CD14-positive monocyte (primary cell): ENCODE measurements at places on chromosomes 12 and 14. TPM values are rescaled to one million over a fixed set of nuclear protein-coding genes. Genes with fewer than 3 reads are reported as not detected.

GRCh38 chr12:65534238-65534841 lies 255.9 kb downstream of the MSRB3 start:
- no peaks in the 10 kb centered on the region for H3K36me3 ChIP-seq
- H3K4me3 ChIP-seq, result no peak overlapping the region
- DNase-seq, result no peak
- H3K27me3 ChIP-seq, result no peaks in the 10 kb centered on the region
- H3K27ac ChIP-seq, result no peak overlapping the region
- H3K4me1 ChIP-seq, result no peaks in the 10 kb centered on the region

Gene SLC11A2
- 11.7 TPM for polyA plus RNA-seq

- no peak overlapping the region for H3K27ac ChIP-seq
- no peaks in the 10 kb centered on the region for H3K36me3 ChIP-seq
- H3K4me3 ChIP-seq, result no peak overlapping the region
- no peak for DNase-seq
- no peaks in the 10 kb centered on the region for H3K27me3 ChIP-seq
- H3K4me1 ChIP-seq, result no peaks in the 10 kb centered on the region
Measured at GRCh38 chr14:104326848-104327247, 188.5 kb downstream of the KIF26A start.

DNA sequence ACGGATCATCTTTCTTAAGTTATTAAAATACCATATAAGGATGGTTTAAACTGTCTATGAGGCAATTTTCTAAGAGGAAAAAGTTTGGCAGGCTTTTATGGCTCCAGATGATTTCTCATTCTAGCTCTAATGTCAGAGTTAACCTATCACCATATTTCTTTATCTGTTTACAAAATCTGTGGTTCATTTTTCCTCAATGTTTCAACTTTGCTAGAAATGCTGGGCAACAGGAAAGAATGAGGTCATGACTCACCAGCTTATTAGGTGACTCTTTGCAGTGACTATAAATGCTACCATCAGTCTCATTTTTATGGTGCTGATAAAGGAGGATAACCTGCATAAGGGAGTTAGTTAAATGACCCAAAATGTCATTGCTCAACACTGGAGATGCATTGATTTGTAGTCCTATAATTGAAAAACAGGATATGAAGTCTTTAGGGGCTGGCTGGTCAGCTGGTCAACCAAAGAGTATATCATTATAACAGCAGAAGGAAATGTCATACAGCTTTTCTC lies 45.3 kb upstream of the RAP1B start:
- no peak overlapping the region for H3K27ac ChIP-seq
- H3K4me1 ChIP-seq, result peaks cover 3% of the 10 kb centered on the region
- DNase-seq, result no peak
- no peaks in the 10 kb centered on the region for H3K27me3 ChIP-seq
- no peak overlapping the region for H3K4me3 ChIP-seq

Gene SERPINA5
- polyA plus RNA-seq, result not detected

DNA sequence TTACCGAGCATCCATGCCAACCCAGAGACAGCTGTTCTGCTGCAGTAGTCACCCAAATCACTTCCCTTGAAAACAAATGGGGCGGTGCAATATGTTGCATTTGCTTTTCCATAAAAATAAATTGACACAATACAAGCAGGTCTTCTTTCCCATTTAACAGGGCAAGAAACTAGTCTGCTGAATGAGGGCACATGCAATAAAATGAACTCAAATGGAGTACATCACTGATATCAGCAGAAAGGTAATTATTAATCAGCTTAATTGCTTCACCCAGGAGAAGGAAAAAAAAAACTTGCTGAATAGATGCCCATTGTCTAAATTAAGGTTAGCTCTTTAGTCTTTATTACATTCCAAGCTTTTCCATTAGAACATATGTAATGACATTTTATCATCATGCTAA lies 175.1 kb upstream of the GZMB start:
- no peaks in the 10 kb centered on the region for H3K27me3 ChIP-seq
- H3K4me3 ChIP-seq, result no peak overlapping the region
- H3K36me3 ChIP-seq, result no peaks in the 10 kb centered on the region

GRCh38 chr12:90257927-90258624 lies 549.4 kb upstream of the ATP2B1 start:
- no peaks in the 10 kb centered on the region for H3K36me3 ChIP-seq

DNA sequence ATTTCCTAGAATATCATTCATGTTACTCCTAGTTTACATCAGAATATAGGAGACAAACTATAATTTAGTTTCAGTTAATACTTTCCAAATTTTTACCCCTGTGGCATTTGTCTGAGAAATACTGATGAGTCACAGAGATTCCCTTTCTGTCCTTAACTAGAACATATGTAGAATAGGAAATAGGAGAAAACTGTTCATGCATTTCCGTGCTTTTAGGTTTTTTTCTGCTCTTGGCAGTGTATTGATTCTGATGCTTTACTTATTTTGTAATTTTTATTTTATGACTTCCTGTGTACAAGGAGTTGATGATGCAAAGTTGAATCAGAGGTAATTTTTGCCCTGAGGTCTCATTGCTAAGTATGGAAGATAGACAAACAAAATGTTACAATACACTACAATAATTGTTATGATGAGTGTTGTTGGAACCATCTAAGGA lies 23.0 kb downstream of the MNAT1 start:
- no peaks in the 10 kb centered on the region for H3K36me3 ChIP-seq
- H3K4me1 ChIP-seq, result peaks cover 44% of the 10 kb centered on the region
- H3K4me3 ChIP-seq, result no peak overlapping the region
- no peaks in the 10 kb centered on the region for H3K27me3 ChIP-seq
- no peak overlapping the region for H3K27ac ChIP-seq
- DNase-seq, result no peak

Gene TMTC1
- 1.2 and 2.1 TPM in 2 replicates for polyA plus RNA-seq

Gene CAND1
- polyA plus RNA-seq, result 20.9 TPM

Gene RAP1B
- polyA plus RNA-seq, result 543 TPM

Gene RARG
- 10.1 and 14.6 TPM in 2 replicates for polyA plus RNA-seq

- no peaks in the 10 kb centered on the region for H3K36me3 ChIP-seq
- H3K27ac ChIP-seq, result no peak overlapping the region
- H3K4me1 ChIP-seq, result peaks cover 7% of the 10 kb centered on the region
- peak; percentile 29 for DNase-seq
Measured at GRCh38 chr12:6701078-6701768, 608 bp upstream of the PIANP start.

Gene REM2
- polyA plus RNA-seq, result not detected

Gene TMEM52B
- 1.7 and 2.4 TPM in 2 replicates for polyA plus RNA-seq

- no peak overlapping the region for H3K27ac ChIP-seq
- peak; percentile 21 for DNase-seq
- no peaks in the 10 kb centered on the region for H3K4me1 ChIP-seq
- no peaks in the 10 kb centered on the region for H3K36me3 ChIP-seq
Measured at GRCh38 chr14:61296719-61297502, 15.8 kb upstream of the TMEM30B start.

DNA sequence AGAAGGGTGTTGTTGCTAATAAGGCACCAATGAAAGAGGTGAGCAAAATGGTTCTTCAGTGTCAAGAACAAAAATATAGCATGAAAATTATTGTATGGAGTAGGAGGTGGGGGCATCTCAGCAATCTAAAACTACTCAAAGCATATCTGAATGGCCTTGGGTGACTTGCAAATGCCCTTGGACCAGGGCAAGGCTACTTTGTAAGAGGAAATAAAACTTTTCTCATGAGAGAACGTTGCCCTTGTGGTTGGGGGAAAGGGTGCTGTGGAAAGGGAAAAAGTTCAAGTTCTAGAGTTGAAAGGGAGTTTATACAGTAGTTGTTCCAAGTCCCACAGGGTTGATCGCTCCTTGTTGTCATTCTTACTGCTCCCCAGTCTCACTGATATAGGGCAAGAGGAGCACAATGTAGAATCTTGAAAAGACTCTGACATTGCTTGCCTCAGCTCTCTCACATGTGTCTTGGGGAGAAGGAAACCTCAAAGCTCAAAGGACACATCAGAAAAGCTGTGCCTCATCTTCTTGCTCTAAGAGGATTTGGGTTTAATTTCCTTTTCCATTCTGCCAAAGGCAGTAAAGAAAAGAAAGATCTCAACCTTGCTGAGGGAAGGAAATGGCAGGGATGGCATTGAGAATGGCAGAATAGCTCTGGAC lies 270.5 kb downstream of the DUSP6 start:
- DNase-seq, result no peak
- no peak overlapping the region for H3K27ac ChIP-seq
- peaks cover 8% of the 10 kb centered on the region for H3K4me1 ChIP-seq
- no peak overlapping the region for H3K4me3 ChIP-seq

DNA sequence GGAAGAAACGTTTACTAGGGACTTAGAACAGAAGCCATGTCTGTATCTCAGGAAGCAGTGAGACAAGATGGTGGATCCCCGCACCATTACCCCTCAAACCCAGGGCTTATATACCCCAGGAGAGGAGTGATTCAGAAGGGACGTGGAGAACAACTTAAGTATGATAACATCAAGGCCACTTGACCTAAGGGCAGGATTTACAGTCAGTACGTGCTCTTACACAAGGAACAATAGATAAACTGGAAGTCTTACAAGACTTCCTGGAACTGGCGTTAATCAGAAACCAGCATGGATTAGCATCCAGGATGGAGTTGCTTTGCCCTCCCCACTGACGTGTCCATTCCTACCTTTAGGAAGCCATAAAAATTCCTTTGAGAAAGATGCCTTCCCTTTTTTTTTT lies 8.6 kb upstream of the ETFBKMT start:
- H3K4me1 ChIP-seq, result peaks cover 25% of the 10 kb centered on the region
- no peaks in the 10 kb centered on the region for H3K27me3 ChIP-seq
- no peak overlapping the region for H3K4me3 ChIP-seq

- DNase-seq, result no peak
- peak overlapping the region; percentile 92 for H3K27ac ChIP-seq
- peak overlapping the region; percentile 97 for H3K4me3 ChIP-seq
- H3K4me1 ChIP-seq, result peaks cover 62% of the 10 kb centered on the region
Measured at GRCh38 chr12:8033153-8034044, 883 bp downstream of the FOXJ2 start.

DNA sequence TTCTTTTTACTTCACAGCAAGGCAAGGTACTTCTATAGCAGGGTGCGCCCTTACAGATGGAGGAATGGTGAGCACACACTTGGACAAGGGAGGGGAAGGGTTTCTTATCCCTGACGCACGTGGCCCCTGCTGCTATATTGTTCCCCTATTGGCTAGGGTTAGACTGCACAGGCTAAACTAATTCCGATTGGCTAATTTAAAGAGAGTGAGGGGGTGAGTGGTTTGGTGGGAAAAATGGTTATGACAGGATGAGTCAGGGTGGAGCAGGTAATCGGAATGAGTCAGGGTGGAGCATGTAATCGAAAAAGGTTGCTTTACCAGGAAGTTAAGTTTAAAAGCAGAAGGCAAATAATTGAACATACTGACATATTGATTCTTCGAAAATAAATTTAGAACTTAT lies 23.7 kb upstream of the RAB21 start:
- DNase-seq, result no peak
- H3K4me1 ChIP-seq, result no peaks in the 10 kb centered on the region
- no peaks in the 10 kb centered on the region for H3K27me3 ChIP-seq
- H3K4me3 ChIP-seq, result no peak overlapping the region
- no peaks in the 10 kb centered on the region for H3K36me3 ChIP-seq

DNA sequence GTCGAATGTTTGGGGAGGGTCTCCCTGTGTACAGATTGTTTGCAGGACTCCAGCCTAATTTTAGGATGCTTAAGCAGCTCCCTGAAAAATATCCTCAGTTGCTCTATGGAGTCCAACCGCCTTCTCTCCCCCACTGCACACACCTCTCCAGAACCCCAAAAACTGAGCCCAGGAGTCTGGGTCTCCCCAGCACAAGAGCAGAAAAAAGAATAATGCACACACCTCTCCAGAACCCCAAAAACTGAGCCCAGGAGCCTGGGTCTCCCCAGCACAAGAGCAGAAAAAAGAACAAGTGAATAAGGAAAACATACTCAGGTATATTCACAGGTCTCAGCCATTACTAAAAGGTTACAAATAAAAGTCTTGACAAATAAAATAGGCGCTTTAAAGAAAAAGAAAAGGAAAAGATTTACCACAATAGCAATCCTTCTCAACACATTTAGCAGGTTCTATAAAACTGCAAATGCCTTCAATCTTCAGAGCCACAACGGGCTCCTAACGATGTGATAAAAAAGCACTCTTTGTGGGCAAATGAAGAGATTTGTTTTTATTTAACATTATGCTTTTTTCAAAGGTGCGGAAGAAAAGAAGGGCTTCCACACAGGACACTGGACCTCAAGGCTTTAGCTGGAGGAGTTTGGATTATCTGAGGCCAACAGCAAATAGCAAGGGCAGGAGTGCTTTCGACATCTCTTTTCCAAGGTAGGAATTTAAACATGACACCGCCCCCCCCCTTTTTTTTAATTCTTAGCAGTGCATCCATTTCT lies 8.2 kb downstream of the BCL11B start:
- H3K27ac ChIP-seq, result no peak overlapping the region
- DNase-seq, result no peak
- H3K4me1 ChIP-seq, result no peaks in the 10 kb centered on the region
- no peaks in the 10 kb centered on the region for H3K36me3 ChIP-seq
- H3K4me3 ChIP-seq, result no peak overlapping the region

Gene CPM
- polyA plus RNA-seq, result 26.2 TPM

GRCh38 chr12:42588524-42589464 lies 752 bp downstream of the PRICKLE1 start:
- no peaks in the 10 kb centered on the region for H3K36me3 ChIP-seq
- peak overlapping the region; percentile 84 for H3K4me3 ChIP-seq
- H3K27me3 ChIP-seq, result peaks cover 38% of the 10 kb centered on the region
- no peak overlapping the region for H3K27ac ChIP-seq
- peaks cover 25% of the 10 kb centered on the region for H3K4me1 ChIP-seq
- DNase-seq, result peak; percentile 2

DNA sequence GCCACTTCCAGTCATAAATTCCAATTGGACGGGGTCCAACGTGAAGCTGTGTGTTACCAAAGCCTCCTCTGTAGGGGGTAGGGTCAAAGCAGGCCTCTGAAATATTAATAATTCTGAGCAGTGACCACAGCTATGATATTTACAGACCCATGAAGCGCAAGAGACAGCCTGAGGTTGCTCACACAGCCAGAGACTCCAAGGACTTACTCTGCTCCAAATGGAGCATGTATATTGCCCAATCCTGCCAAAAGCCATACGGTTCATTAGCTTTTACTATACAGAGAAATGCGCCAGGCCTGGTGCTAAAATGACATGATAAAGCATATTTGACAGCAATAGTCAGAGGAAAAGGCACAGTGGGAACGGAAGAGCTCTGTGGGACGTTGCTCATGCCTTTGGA lies 151.3 kb downstream of the PAH start:
- H3K27ac ChIP-seq, result no peak overlapping the region
- no peak for DNase-seq
- peaks cover 2% of the 10 kb centered on the region for H3K27me3 ChIP-seq
- no peak overlapping the region for H3K4me3 ChIP-seq

Gene ACSM4
- not detected for polyA plus RNA-seq

- no peaks in the 10 kb centered on the region for H3K36me3 ChIP-seq
- H3K27ac ChIP-seq, result no peak overlapping the region
- no peak for DNase-seq
- H3K4me1 ChIP-seq, result no peaks in the 10 kb centered on the region
Measured at GRCh38 chr14:69328317-69328716, 68.4 kb downstream of the GALNT16 start.

- DNase-seq, result no peak
- H3K4me1 ChIP-seq, result peaks cover 51% of the 10 kb centered on the region
Measured at GRCh38 chr12:57143454-57143853, 4.0 kb downstream of the LRP1-AS start.

GRCh38 chr12:126772171-126772864 lies 1494.7 kb upstream of the TMEM132C start:
- H3K27me3 ChIP-seq, result no peaks in the 10 kb centered on the region
- no peaks in the 10 kb centered on the region for H3K4me1 ChIP-seq
- H3K36me3 ChIP-seq, result no peaks in the 10 kb centered on the region
- H3K4me3 ChIP-seq, result no peak overlapping the region
- peak; percentile 26 for DNase-seq
- H3K27ac ChIP-seq, result no peak overlapping the region

- no peak overlapping the region for H3K27ac ChIP-seq
- no peak overlapping the region for H3K4me3 ChIP-seq
- H3K36me3 ChIP-seq, result no peaks in the 10 kb centered on the region
- H3K27me3 ChIP-seq, result no peaks in the 10 kb centered on the region
- H3K4me1 ChIP-seq, result no peaks in the 10 kb centered on the region
Measured at GRCh38 chr14:105146181-105146975, 22.2 kb downstream of the JAG2 start.
